Epithelial cell of proximal tubule (primary cell): ENCODE measurements at places on chromosomes 3 and 15. TPM values are rescaled to one million over a fixed set of nuclear protein-coding genes. Genes with fewer than 3 reads are reported as not detected.
A peak's percentile ranks its signal among the peaks of the same experiment; 100 is the strongest.

Gene TEX55
- 0.06 TPM in 1 of 2 replicates, not detected in the other for total RNA-seq

Gene THRB
- total RNA-seq: 2.1 and 11.8 TPM in 2 replicates

Gene CEP63
- total RNA-seq: 10.3 and 21.4 TPM in 2 replicates

Gene TNFSF10
- 26.3 and 36.2 TPM in 2 replicates for total RNA-seq

Gene SLC51A
- 0.12 TPM in 1 of 2 replicates, not detected in the other for total RNA-seq

Gene GAP43
- total RNA-seq: 0.58 TPM in 1 of 2 replicates, not detected in the other

Gene CCR8
- not detected in 2 replicates for total RNA-seq

Gene RPP14
- total RNA-seq: 7.6 and 14.8 TPM in 2 replicates

Gene ADIPOQ
- total RNA-seq: not detected in 2 replicates

Gene USP19
- total RNA-seq: 34.7 and 35.9 TPM in 2 replicates

Gene C2CD4A
- 0.07 and 0.35 TPM in 2 replicates for total RNA-seq

- DNase-seq: no peak
Measured at GRCh38 chr3:15754047-15754446, 43.7 kb downstream of the ANKRD28 start.

GRCh38 chr3:2526926-2527325 lies 428.3 kb downstream of the CNTN4 start:
- DNase-seq: no peak

DNA sequence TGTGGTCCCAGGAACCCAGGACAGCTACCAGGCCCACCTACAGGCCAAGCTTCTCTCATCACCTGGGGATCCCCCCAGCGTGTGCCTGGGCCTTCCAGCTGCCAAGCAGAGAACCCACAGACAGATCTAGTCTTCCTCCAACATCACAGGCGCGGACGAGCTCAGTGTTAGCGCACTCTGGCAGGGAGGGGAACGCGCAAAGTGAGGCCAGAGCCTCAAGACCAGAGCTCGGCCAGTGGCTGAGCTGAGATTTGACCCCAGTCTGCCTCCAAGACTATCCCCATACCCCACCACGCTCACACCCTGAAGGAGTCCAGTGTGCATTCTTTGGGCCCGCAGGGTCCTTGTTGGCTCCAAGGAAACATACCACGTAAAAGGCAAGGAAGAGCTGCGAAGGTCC lies 5.1 kb downstream of the MFGE8 start:
- no peak for DNase-seq

GRCh38 chr3:99662838-99663570 lies 24.6 kb downstream of the COL8A1 start:
- no peak for DNase-seq

- no peak for DNase-seq
Measured at GRCh38 chr3:42148982-42149432, 57.9 kb downstream of the TRAK1 start.

DNA sequence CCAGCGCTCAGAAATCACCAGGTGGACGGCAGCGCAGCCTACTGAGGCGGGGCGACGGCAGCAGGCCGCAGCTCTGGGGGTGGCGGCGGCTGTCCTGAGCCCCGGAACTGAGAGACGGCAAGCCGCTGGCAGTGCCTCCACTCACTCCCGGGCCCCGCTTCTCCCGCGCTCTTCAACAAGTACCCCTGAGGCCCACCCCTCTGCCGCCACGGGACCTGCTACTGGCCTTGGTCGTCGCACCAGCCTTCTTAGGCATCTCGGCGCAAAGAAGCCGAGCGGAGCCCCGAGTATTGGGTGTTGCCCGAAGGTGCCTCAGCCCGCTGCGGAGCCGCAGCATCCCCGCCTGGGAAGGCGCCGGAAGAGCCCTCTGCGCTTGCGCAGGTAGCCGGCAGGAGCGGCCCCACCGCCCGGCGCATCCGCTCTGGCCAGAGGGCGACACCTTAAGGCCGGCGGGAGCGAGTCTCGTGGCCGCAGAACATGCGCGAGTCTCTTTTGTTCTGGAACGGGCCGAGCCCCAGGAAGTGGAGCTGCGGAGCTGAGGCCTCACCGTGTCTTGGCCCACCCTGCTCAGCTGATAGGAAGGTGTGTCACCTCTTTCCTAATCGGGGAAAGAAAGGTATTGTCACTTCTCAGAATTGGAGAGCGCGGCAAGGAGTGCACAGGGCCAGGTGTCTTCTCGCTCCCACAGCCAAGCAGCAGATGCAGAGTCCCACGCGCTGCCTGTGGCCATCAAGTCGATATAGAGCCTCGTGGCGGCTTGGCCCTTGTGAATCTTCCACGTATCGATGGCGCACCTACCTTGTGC lies at the start of gene C15orf40:
TSS of gene C15orf40 (minus strand) at position 369 of the 805 bp plus-strand sequence. CDS start at position 337, 32 bp downstream.
- peak; percentile 23 for DNase-seq

DNA sequence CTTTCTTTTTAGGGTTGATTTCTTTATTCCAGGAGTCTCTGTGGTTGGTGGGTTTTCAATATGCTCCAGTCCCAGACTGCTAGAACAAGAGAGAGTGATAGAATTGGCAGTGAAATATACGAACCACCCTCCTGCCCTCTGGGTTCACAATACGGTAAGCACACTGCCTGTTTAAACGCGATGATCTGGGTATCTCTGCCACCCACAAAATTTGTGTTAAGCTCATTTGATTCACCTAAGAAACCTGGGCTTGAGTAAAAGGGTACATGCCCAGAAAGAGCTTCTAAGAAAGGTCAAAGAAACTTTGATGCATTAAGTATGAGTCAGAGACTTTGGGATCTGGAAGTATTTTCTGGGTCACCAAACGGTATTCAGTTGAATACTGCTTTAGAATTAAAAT lies 29.8 kb downstream of the OXNAD1 start:
- DNase-seq: no peak

GRCh38 chr15:35547775-35548364 lies 1.9 kb upstream of the DPH6 start:
- no peak for DNase-seq

DNA sequence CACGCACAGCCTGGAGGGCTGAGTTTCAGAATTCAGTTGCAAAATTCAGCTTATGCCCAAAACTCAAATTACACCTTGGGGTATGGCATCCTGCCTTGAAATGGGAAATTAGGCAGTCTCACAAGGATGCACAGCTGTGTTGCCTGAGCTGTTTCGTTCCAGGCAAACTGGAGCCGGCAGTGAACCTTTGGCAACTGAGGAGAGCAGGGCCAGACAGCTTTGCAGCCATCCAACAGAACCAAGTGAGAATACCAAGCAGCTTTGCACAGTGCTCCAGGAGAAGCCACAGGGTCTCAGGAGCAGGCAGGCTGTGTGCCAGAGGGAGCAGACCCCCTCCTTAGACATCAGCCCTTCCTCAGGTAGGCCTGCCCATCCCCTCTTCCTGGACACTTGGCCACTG lies 32.5 kb upstream of the BFSP2 start:
- DNase-seq: no peak

- DNase-seq: no peak
Measured at GRCh38 chr3:46676601-46677410, 16.7 kb downstream of the ALS2CL start.

DNA sequence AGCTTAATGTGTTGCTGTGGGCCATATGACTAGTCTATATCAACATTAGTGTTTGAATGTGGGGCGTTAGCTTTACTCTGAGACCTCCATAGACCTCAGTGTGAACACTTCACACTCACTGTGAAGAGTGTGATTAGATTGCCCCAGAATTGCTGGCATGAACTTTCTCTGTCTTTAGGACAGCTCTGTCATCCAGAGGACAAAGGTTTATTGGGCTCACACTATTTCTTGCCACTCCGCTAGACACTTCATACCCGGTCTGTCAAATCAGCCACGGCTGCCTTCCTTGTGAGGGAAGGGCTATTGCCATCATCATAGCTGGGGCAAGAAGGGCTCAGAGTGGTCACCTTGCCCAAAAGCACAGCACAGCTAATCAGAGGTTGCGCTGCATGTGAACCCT lies 316.8 kb upstream of the NR2E3 start:
- DNase-seq: no peak

GRCh38 chr3:65664446-65664845 lies 374.3 kb downstream of the MAGI1 start:
- no peak for DNase-seq

DNA sequence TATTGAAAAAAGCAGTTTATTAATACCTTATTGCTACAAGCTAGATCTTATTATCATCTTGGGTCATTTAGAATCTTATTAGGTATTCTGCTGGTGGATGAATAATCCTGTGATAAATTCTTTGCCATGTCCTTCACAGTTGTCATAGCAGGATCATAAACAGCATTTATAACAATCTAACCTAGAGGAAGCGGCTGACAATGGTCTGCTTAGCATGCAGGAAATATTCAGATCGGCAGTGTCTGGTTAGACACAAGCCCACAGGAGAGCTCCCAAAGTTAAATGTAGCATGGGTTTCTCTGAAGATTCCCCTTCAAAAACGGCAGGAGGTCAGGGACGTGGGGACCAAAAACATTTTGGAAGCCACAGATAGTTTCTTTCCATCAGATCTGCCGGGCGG lies 179.3 kb downstream of the FOXB1 start:
- no peak for DNase-seq

DNA sequence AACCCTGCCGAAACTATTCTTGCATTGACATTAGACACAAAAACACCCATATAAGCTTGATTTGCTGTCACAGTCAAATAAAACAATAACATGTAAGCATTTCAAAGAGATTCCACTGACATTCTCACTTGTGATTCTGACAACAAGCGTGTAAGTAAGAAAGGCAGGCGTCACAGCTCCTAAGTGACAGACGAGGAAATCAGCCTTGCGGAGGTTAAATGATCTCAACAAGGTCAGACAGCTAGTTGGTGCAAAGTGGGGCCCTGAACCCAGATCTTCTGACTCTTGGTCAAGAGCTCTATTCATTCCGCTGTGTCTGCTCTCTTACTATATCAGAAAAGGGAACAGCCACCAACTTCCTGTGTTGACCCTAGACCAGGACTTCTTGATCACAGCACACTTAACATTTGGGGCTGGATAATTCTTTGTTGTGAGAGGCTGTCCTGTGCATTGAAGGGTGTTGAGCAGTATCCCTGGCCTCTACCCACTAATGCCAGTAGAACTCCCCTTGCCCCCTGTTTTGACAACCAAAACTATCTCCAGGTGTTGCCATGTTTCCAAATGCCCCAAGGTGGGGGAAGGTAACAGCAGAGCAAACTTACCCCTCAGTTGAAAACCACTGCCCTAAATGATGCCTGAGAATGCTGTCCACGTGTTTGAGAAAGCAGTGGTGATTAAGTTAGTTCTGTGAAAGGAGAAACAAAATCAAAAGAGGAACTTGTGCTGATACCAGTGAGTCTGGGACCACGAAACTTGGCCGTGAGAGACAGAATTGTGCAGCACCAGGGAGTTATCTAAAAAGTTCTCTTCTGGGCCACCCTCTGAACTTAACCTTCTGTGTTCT lies 86.1 kb downstream of the LIPC start:
- DNase-seq: no peak

DNA sequence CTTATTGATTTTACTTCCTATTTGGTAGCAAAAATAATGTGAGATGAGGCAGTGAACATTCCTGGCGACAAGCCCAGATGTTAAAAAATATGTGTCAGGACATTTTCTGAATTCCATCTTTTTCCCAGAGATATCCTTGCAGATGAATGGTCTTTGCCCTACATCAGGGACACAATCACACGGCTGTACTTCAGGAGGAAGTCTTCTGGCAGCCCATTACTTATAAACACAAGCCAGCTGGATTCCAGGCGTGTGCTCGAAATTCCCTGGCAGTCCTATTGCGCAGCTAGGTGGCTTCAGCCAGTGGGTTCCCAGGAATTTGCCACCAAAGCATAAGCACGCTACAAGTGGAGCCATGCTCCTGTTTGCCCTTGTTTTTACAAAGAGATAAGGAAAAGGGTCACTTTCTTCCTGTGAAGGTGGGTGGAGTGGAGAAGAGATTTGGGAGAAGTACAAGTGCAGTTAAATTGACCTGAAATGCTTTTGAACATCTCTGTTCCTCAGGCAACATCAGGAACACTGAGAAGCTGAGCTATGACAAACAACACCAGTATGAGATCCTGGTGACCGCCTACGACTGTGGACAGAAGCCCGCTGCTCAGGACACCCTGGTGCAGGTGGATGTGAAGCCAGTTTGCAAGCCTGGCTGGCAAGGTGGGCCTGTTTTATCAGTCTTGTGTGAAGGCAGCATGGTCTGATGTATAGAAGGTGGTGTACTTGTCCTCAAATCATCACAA lies 257.1 kb upstream of the TRIM42 start:
- no peak for DNase-seq

- DNase-seq: no peak
Measured at GRCh38 chr3:21893242-21893641, 142.2 kb upstream of the ZNF385D start.

DNA sequence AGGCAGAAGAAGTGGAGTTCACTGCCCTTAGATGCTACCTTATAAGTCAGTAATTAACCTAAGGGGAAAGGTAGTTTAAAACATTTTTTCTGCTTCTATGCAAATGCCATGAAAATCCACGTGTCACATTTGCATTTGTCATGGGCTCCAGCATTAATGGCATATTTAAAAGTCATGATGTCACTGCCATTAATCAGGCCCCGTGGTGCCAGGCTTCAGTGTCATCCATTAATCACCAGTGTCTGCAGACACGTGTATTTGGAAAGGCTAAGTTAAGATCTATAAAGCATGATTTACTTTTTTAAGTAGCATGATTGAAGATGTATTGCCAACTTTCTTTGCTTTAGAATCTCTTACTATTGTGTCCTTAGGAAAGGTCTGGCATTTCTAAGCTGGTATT lies 857.8 kb downstream of the TUSC7 start:
- DNase-seq: no peak

GRCh38 chr15:60118146-60118545 lies 114.0 kb downstream of the FOXB1 start:
- no peak for DNase-seq

DNA sequence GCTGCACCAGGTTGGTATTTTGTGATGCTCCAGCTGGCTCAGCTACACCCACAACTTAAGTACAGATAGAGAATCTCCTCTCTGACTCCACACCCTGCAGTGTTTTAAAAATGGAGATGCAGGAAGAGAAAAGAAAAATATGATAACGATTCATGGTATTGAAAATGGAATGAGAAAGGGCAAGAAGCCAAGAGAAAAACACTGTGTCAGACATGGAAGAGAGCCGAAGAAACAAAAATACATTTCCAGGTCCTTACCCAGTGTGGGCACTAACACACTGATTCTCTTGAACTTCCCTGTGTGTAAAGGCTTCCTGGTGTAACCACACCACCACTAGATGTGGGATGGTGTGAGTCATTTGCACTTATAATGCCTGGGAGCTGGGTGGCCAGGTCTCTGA lies 93.1 kb downstream of the GMPS start:
- DNase-seq: no peak

DNA sequence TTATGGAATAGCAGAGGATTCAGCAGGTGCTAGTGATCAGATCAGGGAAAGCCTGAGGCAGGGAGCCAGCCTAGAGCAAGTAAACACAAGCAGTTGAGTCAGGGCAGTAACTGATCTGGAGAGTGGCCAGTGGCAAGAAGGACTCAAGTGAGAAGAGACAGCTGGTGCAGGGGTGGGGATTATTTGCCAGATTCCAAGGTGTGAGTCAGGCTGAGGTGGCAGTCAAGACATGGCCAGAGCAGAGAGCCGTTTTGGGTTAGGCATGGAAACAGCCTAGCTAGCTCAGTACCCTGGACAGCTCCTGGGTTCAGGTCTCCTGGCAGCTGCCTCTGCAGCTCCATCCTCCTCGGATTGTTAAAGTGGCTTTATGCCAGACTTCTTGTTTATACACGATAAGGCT lies 281.9 kb upstream of the ONECUT1 start:
- peak; percentile 56 for DNase-seq

- no peak for DNase-seq
Measured at GRCh38 chr3:50666837-50667236, 7.9 kb upstream of the DOCK3 start.
